ENCODE measurements at places on chromosomes 1 and 21.

DNA sequence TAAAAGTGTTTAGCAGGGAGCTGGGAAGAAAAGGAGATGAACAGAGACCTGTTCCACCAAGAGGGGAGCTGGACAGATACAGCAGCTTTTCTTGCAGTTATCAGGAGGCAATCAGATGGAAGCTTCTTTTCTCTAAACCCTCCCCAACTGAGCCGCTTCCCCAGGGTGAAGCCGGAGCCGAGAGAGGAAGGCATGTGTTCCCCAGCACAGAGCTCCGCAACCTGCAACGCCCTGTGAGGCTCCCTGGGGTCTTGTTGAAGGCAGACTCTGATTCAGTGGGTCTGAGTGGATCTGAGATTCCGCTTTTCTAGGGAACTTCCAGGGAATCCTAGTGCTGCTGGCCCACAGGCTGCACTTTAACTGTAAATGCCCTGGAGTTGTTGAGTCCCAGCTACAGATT, 139.1 kb upstream of the COA6 start:
- no peak for DNase-seq

GRCh38 chr1:21311016-21311415, 20.8 kb upstream of the ECE1 start:
- no peak for DNase-seq

DNA sequence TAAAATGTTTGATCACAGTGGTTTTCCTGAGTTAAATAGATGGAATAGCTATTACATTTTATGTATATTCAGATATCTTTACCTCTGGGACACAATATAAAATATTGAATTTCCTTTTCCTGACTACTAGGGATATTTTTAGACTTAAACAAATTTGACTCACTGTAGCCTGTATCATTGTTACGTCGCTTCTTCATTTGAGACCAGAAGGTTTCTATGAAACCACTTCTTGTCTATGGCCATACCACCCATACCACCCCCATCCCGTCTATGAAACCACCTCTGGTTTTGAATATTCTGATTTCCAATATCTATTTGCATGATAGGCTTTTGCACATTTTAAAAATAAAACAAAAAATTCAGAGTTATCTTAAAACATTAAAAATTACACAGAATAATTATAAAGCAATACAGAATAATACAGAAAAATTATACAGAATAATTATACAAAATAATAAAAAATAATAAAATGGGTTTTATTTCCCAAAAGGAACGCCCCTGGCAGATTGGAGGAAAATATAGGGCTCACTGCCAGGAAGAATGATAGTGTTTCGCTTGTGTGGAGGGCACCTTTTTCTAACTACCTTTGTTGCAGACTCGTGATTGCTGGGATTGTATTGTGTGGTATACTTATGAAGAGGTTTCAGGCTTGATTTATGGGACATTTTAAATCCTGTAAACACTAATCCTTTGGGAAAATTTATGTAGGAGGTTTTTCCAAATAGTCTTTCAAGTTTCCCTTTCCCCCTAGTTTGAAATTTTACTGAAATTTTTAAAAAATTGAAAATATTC, 4.7 kb downstream of the SPEN start:
- no peak for DNase-seq

- no peak for DNase-seq
Measured at GRCh38 chr1:17207966-17208418, 3.1 kb downstream of the PADI1 start.

- no peak for DNase-seq
Measured at GRCh38 chr1:206706298-206706791, 21.6 kb downstream of the MAPKAPK2 start.

DNA sequence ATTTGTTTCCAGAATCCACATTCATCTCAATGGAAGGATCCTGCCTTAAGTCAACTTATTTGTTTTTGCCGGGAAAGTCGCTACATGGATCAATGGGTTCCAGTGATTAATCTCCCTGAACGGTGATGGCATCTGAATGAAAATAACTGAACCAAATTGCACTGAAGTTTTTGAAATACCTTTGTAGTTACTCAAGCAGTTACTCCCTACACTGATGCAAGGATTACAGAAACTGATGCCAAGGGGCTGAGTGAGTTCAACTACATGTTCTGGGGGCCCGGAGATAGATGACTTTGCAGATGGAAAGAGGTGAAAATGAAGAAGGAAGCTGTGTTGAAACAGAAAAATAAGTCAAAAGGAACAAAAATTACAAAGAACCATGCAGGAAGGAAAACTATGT, 2.6 kb downstream of the GADD45A start:
- no peak for DNase-seq

DNA sequence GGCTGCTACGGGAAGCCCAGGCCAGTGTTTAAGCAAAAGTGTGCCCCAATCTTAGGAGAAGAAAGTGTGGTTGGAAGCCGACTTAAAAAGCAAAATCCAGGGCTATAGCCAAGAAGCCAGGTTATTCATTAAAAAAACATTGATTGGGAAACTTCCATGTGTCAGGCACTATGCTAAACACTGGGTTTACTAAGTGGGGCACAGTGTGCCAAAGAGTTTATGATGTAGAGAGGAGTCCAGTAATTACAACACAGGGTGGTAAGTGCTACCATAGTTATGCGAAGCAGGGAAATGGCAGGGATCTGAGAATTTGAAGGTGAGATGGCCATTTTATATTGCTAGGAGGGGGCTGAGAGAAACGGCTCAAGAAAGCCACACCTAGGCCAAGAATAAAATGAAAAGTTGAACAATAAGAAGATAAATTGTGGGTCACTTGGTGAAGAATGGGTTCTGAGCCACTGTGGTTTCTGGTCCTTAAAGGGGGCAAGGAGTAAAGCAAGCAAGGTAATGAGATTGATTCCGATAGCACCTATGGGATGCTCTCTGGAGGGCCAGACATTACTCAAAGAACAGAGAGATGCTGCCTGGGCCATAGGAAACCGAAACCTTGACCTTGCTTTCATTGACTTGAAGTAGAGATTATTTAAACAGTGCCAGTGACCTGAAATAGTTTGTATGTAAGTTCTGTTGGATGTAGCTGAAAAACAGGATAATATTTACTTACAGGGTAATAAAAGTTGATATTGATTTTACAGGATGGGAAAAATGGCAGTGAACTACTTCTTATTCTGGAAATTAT, 177.8 kb downstream of the GIPC2 start:
- no peak for DNase-seq

DNA sequence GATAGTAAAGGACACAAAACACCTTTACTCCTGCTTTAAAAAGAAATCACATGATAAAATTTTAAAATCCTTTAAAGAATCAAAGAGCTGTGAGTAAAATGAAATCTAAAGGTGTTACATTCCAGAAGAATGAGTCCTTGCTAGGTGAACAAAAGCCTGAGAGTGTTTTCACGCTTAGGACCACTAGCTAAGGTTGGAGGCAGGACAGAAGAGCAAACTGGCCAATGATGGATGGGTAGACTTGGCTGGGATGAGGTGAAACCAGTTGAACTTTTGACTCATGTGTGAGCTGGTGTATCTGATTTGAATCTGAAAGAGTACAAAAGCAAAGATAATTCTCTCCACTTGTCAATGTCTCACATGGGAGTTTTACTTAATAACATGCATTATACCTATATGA, 35.1 kb downstream of the CATSPERE start:
- no peak for DNase-seq

GRCh38 chr1:178262120-178262500, 168.2 kb downstream of the RASAL2 start:
- DNase-seq, result no peak

DNA sequence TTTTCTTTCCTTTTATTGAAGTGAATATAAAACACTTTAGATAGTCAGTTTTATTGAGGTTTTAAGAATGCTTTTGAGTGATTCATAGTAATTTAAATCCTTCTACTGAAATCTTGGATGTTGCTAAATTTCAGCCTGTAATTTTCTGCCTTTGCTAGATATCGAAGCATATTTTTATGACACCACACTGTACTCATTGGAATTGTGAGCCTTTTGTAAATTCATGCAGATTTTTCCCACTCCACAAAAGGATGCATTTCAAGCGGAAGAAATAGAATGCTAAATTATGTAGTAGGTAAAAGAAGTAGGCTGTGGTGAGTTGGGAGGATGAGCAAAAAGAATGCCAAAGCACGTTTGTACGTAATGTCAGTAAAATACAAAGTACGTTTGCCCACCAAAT, 13.8 kb downstream of the SNX7 start:
- DNase-seq, result no peak

DNA sequence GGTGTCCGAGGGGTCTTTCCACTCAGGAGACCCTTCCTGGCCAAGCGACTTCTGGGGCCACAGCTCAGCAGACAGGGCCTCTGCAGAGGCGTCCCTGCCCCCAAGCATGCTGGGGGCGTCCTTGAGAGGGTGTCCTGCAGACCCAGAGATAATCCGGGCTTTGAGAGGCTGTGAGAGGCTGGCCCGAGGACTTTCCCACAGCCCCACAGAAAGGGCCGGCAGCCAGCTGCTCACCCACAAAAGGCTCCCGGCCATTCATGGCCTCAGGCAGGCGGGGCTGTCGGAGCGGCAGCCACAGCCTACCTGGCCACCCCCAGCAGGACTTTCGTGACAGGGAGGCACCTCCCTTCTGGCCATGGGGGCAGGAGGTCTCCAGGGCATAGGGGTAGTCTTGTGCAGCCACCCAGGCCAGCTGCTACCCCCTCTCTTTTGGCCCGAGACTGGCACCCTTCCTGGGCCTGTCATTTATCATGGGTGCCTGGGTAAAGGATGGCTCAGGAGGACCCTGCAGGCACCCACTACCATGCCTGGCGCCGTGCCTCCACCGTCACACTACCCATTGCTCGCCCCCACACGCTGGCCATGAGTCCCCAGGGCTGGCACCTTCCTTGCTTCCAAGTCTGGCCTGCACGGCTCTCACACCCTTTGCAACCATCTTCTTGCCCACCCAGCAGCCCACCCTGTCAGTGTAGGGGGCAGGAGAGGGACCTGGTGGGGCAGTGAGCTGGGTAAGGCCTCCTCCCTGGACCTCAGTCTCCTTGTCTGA, 11.1 kb upstream of the TNFRSF14 start:
- DNase-seq, result no peak

DNA sequence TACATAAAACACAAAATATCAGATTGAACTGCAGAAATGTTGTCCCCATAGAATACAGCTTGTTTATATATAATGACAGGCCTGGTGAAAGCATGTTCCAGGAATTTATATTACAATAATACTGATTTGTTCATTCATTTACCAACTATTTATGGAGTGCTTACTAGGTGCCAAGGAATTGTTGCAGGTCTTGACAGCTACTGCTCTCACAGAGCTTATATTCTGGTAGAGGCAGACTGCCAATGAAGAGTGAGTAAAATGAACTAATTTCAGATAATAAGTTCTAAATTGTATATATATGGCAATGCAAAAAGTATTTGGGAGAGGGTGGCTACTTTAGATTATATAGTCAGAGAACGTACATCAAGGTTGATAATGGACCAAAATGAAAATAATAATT, 152.0 kb downstream of the COQ8A start:
- DNase-seq, result no peak

DNA sequence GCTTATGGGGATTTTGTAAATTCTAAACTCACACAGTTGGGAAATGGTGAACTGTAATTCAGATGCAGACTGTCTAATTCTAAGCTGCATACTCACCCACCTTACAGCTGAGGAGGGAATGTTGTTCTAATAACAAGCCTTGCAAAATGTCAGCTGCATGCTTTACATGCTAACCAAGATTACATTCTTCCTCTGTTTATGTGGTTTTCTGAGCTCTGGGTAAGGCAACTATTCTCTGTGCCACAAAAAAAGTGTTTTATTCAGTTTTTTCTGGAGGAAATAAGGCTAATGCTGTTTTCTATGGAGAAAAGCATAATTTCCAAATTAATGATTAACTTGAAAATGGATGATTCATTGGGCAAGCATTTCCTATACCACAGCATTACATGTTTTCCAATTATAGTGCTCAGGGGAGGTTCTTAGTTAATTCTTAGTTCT, 64.9 kb downstream of the RGS13 start:
- DNase-seq, result no peak

- DNase-seq, result no peak
Measured at GRCh38 chr1:160423966-160424365, 23.6 kb downstream of the VANGL2 start.

GRCh38 chr1:233647073-233647472, 33.2 kb downstream of the KCNK1 start:
- no peak for DNase-seq

GRCh38 chr1:93501399-93501798, 53.5 kb downstream of the FNBP1L start:
- no peak for DNase-seq

DNA sequence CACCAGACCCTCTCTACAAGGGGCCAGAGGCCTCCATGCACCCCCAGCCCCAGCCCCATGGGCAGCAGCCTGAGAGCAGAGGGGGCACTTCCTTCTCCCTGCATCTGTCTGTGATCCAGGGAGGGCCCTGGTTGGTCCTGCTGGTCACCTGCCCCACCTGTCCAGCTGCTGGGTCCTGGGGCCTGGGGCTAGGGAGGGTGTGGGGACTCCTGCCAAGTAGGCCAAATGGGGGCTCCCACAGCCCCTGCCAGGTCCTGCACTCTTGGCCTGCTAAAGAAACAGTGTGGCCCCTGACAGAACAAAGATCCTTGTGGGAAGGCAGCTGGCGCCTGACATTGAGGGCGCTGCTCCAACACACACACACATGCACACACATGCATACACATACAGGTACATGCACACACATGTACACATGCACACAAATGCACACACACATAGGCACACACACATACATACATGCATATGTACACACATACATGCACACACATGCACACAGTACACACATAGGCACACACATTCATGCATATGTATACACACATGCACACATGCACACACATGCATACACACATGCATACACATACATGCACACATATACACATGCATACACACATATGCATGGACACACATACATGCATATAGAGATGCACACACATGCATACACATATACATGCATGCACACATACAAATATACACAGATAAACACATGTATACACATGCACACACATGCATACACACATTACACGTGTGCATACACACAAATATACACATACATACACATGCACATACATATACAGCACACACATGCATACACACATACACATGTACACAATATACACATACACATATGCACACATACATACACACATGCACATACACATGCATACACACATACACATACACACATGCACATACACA, 49.9 kb downstream of the TRPM2 start:
- no peak for DNase-seq

GRCh38 chr1:236129306-236129705, 13.0 kb upstream of the GPR137B start:
- DNase-seq, result no peak

DNA sequence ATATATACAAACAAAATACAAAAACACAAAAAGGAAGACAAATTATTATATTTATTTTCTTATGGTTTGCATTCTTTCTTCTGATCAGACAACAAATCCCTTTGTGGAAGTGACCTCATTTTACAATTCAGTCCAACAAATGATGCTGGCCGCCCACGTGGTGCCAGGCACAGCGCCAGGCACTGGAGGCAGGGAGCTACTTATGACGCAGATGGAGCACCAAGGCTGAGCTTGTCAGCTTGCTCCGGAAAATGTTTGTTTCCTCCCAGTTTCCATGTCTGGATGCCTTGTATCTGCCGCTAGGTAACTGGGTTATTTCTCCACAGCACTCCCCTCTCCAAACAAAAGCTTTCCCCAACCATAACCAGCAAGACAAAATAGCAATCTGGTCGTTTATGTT, 30.7 kb upstream of the CD34 start:
- no peak for DNase-seq

- DNase-seq, result no peak
Measured at GRCh38 chr1:149986486-149987296, 23.8 kb downstream of the OTUD7B start.
